ENCODE measurements at places on chromosomes 11 and 22.
A peak's percentile ranks its signal among the peaks of the same experiment; 100 is the strongest.

GRCh38 chr11:88575916-88576315 lies 238.4 kb upstream of the CTSC start:
- no peaks in the 10 kb centered on the region for H3K27me3 ChIP-seq
- no peaks in the 10 kb centered on the region for H3K36me3 ChIP-seq
- H3K4me1 ChIP-seq = no peaks in the 10 kb centered on the region
- no peak overlapping the region for H3K27ac ChIP-seq

DNA sequence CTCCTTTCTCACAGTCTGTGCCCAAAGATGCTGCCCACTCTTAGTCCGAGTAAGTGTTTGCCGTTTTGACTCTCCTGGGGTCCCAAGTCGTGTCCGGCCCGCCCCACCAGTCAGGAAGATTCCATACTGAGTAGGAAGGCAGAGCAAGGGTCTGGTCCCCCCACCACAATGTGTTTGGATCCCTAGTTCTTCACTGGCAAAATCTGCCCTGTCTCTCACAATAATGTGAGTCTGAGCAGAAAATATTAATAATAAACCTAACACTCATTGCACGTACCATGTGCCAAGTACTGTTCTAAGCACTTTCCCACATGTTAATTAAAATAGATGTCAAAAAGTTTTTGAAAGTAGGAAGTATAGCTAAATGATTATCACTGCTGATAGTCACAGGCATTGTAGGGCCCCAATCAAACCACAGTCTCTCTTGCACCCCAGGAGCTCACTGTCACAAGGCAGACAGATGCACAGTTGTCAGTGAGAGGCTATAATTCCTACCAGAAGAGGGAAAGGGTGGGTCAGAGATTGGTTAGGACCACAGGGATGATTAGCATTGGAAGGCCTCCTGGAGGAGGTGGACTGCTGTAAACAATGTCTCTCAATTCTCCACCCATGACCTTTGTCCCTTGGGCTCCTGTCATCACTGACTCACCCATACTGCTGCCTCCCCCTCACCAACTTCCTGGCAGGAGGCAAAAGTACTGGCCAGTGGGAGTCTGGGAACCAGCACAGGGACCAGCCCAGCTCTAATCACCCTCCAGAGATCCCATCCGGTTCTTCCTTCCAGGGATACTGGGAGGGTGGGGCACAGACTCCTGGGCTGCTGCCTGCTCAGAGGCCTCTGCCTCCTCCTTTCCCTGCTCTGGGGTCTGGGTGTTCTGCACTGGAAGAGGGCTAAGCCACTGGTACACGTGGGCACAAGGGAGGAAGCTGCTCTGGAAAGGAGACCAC lies 1.0 kb upstream of the POLD4 start:
- peaks cover 26% of the 10 kb centered on the region for H3K4me1 ChIP-seq
- H3K4me3 ChIP-seq = peak overlapping the region; percentile 70
- peak overlapping the region; percentile 80 for H3K27ac ChIP-seq

DNA sequence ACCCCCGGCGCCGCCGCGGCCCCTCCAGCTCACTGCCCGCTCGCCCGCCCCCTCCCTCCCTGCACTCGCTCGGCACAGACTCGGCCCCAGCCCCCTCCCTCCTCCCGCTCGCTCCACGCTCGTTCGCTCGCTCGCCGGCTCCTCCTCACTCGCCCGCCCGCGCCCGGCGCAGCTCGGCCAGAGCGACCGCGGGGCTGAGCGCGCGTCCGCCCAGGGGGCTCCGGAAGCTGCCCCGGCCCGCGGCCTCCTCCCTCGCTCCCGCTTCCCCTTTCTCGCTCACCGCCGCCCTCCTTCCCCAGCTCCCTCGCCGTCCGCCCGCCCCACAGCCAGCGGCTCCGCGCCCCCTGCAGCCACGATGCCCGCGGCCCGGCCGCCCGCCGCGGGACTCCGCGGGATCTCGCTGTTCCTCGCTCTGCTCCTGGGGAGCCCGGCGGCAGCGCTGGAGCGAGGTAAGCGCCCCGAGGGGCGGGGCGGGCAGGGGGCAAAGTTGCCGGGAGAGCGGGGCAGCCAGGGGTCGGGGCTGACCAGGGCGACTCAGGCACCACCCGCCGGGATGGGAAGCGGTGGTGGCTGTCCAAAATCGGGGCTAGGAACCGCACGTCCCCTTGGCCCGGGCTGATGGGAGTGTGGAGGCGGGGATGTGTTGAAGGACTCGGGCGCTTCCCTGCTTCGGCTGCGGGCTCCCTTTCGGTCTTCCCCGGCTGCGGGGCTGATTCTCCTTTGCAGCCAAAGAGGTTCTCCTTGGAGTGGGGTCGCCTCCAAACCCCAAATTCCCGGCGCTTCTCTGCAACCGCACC lies at the start of gene SEZ6L:
Gene SEZ6L (plus strand): TSS at position 148 of the 797 bp plus-strand sequence. CDS start 208 bp downstream, at position 356.
- H3K4me1 ChIP-seq = peaks cover 5% of the 10 kb centered on the region
- peaks cover 51% of the 10 kb centered on the region for H3K27me3 ChIP-seq
- H3K4me3 ChIP-seq = peak within 1 kb of the TSS; percentile 74

DNA sequence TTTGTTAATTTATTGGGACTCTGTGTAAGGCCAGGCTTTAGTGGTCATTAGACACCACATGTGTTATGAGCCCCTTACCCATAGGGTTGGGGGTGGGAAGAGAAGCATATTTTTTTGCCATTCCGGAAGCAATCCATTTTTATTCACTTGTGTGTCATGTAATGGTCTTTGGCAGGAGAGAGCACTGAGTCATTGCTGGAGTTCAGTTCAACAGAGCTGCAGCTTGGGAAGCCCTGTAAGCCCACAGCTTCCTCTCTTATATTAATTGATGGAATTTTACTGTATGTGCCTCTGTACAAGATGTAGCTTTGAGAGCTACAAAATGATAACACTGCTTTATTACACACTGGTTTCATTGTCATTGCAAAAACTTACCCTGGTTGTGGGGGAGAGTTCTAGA lies 177.3 kb upstream of the SORL1-AS1 start:
- no peaks in the 10 kb centered on the region for H3K27me3 ChIP-seq
- no peak overlapping the region for H3K4me3 ChIP-seq
- no peak overlapping the region for H3K27ac ChIP-seq
- H3K36me3 ChIP-seq = no peaks in the 10 kb centered on the region
- DNase-seq = no peak
- no peaks in the 10 kb centered on the region for H3K4me1 ChIP-seq

- no peaks in the 10 kb centered on the region for H3K27me3 ChIP-seq
- no peaks in the 10 kb centered on the region for H3K4me1 ChIP-seq
- no peak overlapping the region for H3K27ac ChIP-seq
- no peak for DNase-seq
Observed at GRCh38 chr11:117898059-117898458, 21.6 kb upstream of the FXYD6 start.

GRCh38 chr11:100821198-100821597 lies 134.1 kb downstream of the ARHGAP42 start:
- H3K36me3 ChIP-seq = no peaks in the 10 kb centered on the region
- H3K4me1 ChIP-seq = peaks cover 15% of the 10 kb centered on the region
- H3K4me3 ChIP-seq = no peak overlapping the region
- peak overlapping the region; percentile 58 for H3K27ac ChIP-seq
- peak; percentile 30 for DNase-seq

- no peaks in the 10 kb centered on the region for H3K36me3 ChIP-seq
- peaks cover 54% of the 10 kb centered on the region for H3K27me3 ChIP-seq
- H3K4me1 ChIP-seq = no peaks in the 10 kb centered on the region
- no peak for DNase-seq
- no peak overlapping the region for H3K27ac ChIP-seq
Observed at GRCh38 chr22:22213231-22213630, 31.4 kb upstream of the VPREB1 start.

DNA sequence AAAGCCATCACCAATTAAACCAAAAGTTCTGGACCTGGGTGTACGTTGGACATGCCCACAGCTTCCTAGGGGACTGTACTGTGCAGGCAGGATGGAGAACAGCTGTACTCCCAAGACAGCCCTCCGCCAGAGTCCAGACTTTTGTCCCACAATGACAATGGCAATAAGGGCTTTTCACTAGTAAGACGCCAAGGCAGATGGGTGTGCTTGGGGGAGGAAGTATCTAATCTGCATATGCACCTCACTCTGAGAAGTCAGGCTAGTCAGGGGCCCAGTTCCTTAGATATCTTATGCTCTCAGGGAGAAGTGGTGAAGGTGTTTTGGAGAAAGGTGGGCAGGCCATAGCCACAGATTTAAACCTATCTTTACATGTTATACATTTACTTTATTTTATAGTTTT lies 85.1 kb upstream of the USP47 start:
- no peaks in the 10 kb centered on the region for H3K27me3 ChIP-seq
- H3K27ac ChIP-seq = no peak overlapping the region
- DNase-seq = no peak
- H3K36me3 ChIP-seq = no peaks in the 10 kb centered on the region
- H3K4me1 ChIP-seq = no peaks in the 10 kb centered on the region

DNA sequence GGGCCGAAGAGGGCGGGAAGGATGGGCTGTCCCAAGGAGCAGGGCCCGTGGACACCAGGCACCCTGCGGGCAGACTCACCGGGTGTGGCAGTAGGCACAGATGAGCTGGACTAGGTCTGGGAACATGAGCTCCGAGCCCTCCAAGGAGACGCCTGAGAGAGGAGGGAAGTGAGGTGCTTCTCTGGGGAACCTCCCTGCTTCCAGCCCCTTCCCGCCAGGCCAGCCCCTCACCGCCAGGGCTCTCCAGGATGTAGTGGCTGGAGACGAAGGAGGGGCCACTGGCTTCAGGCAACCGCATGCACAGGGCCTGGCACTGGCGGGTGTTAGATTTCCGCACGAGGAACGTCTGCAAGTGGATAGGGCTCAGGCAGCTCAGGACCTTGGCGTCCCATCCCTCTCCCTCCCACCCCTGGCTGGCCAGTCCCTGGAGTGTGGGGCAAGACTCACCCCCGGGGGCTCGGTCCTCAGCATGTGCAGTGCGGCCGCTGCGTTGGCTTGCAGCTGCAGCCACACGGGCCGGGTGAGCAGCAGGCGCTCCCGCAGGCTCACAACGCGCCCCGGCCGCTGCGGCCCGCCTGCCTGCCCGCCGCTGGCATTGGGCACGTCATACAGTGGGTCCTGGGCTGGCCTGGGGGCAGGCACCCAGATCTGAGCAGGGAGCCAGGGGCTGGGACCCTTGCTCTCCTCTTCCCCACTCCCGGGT lies 552 bp downstream of the RIN1 start:
- H3K4me1 ChIP-seq = peaks cover 15% of the 10 kb centered on the region
- no peak overlapping the region for H3K27ac ChIP-seq
- no peak for DNase-seq
- peaks cover 28% of the 10 kb centered on the region for H3K36me3 ChIP-seq

DNA sequence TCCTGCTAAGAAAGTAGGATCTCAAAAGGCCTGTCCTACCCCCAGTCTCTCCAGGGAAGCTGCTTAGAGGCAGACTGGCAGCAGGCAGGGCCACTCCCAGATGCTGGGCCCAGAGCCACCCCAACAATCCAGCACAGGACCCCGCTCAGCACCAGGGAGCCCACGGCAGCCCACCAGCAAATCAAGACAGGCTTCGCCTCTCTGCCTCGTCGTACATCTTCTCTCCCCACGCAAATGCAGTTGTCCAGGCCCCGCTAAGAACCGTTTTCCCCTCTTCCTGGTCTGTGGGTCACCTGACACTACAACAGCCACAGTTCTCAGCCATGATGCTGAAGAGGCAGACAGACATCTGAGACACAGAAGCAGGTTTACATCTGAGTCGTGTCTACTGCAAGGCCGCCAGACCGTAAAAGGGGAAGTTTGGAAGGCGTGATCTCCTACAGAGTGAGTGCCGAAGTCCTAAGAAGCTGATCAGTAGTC lies 51.1 kb downstream of the IGSF9B start:
- no peak for DNase-seq
- H3K27me3 ChIP-seq = no peaks in the 10 kb centered on the region
- H3K4me1 ChIP-seq = peaks cover 2% of the 10 kb centered on the region
- peaks cover 5% of the 10 kb centered on the region for H3K36me3 ChIP-seq
- H3K27ac ChIP-seq = no peak overlapping the region

GRCh38 chr11:9755561-9756185 lies 91.8 kb downstream of the SWAP70 start:
- H3K4me3 ChIP-seq = no peak overlapping the region
- no peak for DNase-seq
- peaks cover 17% of the 10 kb centered on the region for H3K4me1 ChIP-seq
- peaks cover 8% of the 10 kb centered on the region for H3K36me3 ChIP-seq

DNA sequence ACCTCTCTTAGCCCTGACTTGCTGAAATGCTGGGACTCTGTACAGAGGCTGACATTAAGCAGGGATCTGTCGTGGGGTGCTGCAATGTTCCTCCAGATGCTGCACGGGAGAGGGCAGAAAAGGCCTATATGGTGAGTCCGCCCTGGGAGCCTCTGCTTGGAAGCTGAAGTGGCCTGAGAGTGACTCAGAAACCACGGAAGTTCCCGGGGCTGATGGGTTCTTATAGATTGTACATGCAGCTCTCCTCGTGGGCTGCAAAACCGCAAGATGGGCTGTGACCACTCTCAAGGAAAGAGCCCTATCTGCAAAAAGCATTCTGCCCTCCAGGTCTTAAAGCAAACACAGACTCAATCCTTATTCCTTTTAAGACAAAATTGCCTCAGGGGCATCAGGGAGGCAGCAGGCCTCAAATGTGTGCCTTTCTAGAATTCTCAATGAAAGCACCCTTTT lies 5.8 kb upstream of the SLC43A3 start:
- no peak overlapping the region for H3K27ac ChIP-seq
- H3K36me3 ChIP-seq = no peaks in the 10 kb centered on the region
- peaks cover 1% of the 10 kb centered on the region for H3K4me1 ChIP-seq
- DNase-seq = no peak
- no peak overlapping the region for H3K4me3 ChIP-seq

DNA sequence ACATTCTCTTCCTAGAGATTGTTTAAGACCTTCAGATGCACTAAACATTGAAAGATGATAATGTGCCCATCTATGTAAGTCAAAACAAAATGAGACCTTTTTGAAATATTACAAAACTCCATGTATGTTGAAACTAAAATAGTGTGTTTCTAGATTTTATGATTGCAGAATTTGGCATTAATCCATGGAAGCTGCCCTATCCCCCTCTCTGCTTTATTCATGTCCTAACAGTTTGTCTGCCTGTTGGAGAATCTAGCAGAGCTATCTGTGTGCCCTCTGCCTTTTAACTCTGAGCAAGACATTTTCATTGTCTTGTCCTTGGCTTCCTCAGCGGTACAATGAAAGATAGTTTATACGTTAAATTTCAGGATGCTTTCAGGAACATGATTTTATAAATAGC lies 105.5 kb downstream of the FAT3 start:
- no peak overlapping the region for H3K4me3 ChIP-seq
- H3K36me3 ChIP-seq = peaks cover 25% of the 10 kb centered on the region
- no peaks in the 10 kb centered on the region for H3K27me3 ChIP-seq
- no peak for DNase-seq
- H3K4me1 ChIP-seq = peaks cover 8% of the 10 kb centered on the region
- H3K27ac ChIP-seq = no peak overlapping the region

- no peak for DNase-seq
- no peak overlapping the region for H3K27ac ChIP-seq
- H3K27me3 ChIP-seq = no peaks in the 10 kb centered on the region
- H3K4me1 ChIP-seq = peaks cover 5% of the 10 kb centered on the region
Observed at GRCh38 chr11:14082338-14082737, 119.8 kb downstream of the SPON1 start.

- no peaks in the 10 kb centered on the region for H3K36me3 ChIP-seq
- no peak for DNase-seq
- no peak overlapping the region for H3K27ac ChIP-seq
- H3K4me1 ChIP-seq = peaks cover 3% of the 10 kb centered on the region
- no peak overlapping the region for H3K4me3 ChIP-seq
Observed at GRCh38 chr11:19617696-19618523, 94.7 kb upstream of the NAV2 start.

- H3K36me3 ChIP-seq = peaks cover 22% of the 10 kb centered on the region
- H3K4me3 ChIP-seq = no peak overlapping the region
- no peaks in the 10 kb centered on the region for H3K27me3 ChIP-seq
- DNase-seq = no peak
- H3K27ac ChIP-seq = no peak overlapping the region
Observed at GRCh38 chr22:36365020-36365411, 22.8 kb downstream of the MYH9 start.

GRCh38 chr11:109300211-109300610 lies 121.8 kb upstream of the C11orf87 start:
- no peaks in the 10 kb centered on the region for H3K27me3 ChIP-seq
- H3K36me3 ChIP-seq = no peaks in the 10 kb centered on the region
- H3K4me1 ChIP-seq = no peaks in the 10 kb centered on the region
- H3K4me3 ChIP-seq = no peak overlapping the region
